ENCODE measurements at places on chromosomes 11 and 22.

- no peak for DNase-seq
Measured at GRCh38 chr11:33687733-33688479, 12.7 kb downstream of the C11orf91 start.

DNA sequence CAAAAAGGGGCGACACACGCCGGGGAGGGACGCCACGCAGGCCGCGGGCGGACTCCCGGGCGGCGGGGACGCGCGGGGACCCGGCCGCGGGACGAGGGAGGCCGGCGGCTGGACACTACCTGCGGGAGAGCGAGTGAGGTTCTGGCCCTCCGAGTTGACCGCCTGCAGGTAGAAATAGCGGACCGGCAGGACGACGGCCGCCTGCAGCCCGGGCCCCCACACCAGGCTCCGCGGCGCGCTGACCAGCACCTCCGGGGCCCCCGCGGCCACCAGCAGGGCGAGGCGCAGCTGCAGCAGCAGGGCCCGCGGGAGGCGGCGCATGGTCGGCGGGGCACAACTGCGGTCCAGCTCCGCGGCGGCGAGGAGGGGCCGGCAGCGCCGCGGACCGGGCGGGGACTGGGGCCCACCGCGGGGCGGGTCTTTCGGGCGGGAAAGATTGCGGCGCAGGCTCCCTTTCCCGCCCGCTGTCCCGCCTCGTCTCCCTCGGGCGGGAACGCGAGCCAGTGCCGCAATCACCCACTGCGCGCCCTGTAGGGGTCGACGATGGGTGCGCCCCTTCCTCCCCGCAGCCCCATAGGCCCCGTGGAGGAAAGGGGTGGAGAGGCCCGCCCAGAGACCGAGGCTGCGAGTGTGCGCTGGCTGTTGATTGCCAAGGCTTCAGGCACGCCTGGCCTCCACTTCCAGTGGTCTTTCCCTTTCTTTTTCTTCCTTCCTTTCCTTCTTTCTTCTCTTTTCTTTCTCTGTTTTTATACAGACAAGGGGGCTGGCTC lies at the start of gene POGLUT3:
TSS of gene POGLUT3 (minus strand) at position 339 of the 770 bp plus-strand sequence. CDS start at position 321, 18 bp downstream.
- no peak for DNase-seq

DNA sequence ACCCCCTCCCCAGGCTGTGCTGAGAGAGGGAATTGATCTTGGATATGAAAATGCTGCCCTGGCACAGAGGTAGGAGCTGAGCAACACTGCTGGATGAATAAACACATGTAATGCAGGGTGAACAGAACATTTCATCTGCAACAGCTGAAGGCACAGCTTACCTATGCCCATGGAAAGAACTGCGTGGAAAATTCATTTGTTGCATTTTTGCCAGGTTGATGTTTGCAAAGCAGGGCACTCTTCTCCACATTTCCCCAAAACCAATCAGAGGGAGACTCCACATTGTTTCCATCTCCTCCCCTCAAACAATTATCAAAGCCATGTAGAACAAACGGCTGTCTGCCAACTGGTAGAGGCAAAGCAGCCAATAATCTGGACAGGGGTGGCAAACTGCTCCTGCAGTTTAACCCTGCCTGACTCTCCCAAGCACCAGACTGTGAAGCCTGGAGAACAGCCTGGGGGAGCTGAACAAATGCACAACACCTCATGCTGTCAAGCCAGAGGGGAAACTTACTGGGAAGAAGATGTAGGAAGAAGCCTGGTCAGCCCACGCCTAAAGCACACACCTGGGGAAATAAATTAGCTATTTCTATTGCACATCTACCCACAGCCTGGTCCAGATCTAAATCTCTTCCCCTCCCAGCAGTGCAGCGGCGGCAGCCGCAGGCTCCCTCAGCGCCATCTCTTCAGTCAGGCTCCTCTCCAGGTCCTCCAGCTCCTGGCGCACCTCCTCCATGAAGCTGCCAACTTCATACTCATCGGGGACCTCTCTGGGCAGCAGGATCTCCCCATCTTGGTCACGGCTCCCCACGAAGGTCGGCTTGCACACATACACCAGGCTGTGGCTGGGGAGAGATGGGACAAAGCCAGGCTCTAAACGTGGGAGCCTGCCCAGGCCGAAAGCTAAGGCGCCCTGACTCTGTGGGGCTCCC lies 44.3 kb downstream of the DKK3 start:
- DNase-seq, result no peak

DNA sequence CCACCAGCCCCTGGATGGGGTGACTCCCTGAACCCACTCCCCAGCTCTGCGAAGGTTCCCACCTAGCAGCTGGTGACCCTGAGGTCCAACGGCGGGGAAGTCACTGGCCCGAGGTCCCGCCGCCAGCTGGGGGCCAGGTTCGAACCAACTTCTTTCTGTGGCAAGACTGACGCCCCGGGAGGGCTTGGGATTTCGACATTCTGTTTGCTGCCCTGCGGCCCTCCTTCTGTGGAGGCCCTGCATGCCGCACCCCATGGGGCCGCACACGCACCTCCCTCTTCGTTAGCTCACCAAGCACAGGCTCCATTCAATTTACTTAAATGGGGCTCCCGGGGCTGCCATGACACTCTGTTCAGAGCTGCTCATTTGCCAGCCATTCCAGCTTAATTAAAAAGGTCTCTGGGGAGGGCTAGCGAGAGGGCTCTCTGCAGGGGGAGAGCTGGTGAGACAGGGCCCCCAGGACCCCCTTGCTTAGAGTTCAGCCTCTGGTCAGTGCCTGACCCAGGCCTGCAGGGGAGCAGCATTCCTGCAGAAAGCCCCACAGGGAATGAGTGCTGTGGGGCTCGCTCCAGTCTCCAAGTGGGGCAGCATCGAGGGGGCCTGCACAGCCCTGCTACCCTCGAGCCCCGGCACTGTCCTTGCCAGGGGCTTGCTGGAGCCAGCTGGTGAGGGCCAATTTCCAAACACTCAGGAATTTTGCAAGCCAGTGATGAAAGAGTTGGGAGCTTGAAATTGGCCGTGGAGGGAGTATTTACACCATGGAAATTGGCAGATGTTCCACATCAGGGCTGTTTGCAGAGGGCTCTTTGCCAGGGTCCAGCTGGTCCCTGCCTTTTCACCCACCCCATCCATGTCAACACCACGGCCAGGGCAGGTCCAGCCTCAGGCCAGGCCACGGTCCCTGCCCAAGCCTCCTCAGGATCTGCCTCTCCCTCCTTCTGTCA lies 80.8 kb downstream of the CACNA1I start:
- no peak for DNase-seq

- no peak for DNase-seq
Measured at GRCh38 chr22:32699686-32700085, 101.8 kb upstream of the TIMP3 start.

- peak; percentile 67 for DNase-seq
Measured at GRCh38 chr22:30649430-30650007, 13.9 kb downstream of the SLC35E4 start.

DNA sequence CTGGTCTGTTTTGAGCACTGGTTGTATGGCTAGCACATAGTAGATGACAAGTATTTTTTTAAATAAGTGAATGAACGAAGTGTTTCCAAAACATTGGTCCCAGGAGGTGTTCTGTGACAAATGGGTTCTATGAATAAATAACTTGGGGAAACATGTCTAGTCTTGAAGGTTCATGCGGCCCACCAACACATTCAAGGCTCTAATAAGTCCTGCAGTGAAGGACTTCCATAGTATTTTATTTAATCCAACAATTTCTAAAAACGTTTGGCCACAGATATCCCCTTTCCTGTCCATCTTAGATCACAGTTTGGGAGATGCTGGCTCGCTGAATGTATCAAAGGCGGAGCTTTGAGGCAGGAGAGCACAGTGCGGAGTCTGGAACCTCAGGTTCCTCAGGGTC lies 22.5 kb downstream of the PARVG start:
- DNase-seq, result no peak

DNA sequence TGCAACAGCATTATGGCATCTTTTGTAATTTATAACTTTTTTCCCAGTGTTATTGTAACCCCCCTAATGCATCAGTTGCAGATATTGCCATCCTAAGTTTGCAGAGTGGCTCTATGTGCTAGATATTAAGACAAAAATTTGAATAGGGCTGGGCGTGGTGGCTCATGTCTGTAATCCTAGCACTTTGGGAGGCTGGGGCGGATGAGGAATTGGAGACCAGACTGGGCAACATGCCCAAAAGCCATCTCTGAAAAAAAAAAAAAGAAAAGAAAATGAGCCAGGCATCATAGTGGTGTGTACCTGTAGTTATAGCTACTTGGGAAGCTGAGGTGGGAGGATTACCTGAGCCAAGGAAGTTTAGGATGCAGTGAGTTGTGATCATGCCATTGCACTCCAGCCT lies 50.1 kb upstream of the MUC15 start:
- DNase-seq, result no peak

GRCh38 chr11:112972399-112973145 lies 11.4 kb downstream of the NCAM1 start:
- DNase-seq, result no peak

GRCh38 chr22:45058622-45058912 lies 48.8 kb upstream of the PHF21B start:
- no peak for DNase-seq

GRCh38 chr11:73293356-73293936 lies 14.6 kb upstream of the ARHGEF17 start:
- no peak for DNase-seq

- no peak for DNase-seq
Measured at GRCh38 chr22:19214078-19214473, 35.5 kb upstream of the SLC25A1 start.

GRCh38 chr11:34266090-34266912 lies 91.5 kb downstream of the ABTB2 start:
- no peak for DNase-seq

- DNase-seq, result no peak
Measured at GRCh38 chr22:40000171-40000570, 5.4 kb downstream of the FAM83F start.

GRCh38 chr11:1832920-1833295 lies 1.9 kb upstream of the SYT8 start:
- no peak for DNase-seq

DNA sequence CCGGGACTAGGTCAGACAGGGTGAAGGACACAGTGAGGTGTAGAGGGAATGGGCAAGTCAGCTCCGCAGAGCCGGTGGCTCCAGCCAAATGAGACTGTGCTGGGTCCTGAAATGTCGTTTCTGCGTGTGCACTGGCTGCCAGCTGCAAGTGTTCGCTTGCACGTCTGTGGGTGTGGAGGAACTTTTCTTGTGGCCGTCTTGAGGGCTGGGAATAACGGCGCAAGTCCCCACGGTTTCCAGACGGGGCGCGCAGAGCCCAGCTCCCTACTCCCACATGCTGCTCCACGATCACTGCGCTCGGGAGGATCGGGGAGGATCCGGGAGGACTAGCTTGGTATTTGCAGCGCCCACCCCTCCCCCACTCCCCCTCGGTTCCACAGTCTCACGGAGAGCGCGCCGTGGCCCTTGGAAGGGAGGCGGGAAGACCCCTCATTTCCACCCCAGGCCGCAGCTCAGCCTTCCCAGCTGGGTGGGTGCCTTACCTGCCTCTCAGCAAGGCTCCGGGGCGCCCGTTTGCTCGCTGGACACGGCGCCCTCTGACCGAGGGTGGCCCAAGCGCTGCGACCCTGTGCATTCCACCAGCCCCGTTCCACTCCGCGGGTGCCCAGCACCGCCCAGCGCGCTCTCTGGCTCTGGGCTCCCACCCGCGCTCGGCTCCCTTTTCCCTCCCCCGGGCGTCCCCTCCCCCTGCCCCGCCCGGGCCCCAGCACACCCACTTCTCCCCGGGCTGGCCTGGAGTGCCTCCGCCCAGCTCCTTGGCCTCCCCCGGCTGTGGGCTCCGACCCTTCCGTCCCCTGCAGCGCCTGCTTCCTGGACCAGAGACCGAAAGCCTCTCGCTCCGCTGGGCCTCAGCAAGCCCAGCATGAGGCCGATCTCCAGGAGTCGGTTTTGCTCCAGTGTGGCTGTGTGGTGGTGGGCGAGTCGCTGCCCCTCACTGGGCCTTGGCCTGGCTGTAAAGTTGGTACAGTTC lies at the start of gene KCNE3:
TSS of gene KCNE3 (minus strand) at position 634 of the 970 bp plus-strand sequence. CDS start 9,986 bp downstream, outside the sequence.
- DNase-seq, result no peak

DNA sequence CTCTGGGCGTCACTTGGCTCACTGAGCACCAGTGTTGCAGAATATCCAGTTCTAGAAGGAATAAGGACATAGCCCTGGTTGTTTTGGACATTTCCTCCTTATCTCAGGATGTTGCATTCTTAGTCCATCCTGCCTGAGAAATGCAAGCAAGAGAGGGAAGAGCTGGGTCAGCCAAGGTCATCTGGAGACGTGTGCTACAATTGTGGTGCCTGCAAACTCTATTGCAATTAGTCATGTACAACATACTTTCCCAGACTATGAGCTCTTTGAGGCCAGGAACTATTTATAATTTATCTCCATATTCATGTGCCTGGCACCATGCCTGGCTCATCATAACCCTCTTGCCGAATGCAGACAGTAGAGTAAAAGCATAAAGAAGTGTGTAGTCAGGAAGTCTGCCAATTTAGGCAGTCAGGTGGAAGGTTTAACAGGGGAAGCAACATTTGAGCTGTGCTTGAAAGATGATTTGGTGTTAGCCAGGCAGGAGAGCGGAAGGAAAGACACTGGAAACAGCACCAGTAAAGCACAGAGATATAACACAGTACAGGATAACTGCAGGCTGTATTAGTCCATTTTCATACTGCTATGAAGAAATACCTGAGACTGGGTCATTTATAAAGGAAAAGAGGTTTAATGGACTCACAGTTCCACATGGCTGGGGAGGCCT lies 129.4 kb upstream of the PAX6 start:
- no peak for DNase-seq

DNA sequence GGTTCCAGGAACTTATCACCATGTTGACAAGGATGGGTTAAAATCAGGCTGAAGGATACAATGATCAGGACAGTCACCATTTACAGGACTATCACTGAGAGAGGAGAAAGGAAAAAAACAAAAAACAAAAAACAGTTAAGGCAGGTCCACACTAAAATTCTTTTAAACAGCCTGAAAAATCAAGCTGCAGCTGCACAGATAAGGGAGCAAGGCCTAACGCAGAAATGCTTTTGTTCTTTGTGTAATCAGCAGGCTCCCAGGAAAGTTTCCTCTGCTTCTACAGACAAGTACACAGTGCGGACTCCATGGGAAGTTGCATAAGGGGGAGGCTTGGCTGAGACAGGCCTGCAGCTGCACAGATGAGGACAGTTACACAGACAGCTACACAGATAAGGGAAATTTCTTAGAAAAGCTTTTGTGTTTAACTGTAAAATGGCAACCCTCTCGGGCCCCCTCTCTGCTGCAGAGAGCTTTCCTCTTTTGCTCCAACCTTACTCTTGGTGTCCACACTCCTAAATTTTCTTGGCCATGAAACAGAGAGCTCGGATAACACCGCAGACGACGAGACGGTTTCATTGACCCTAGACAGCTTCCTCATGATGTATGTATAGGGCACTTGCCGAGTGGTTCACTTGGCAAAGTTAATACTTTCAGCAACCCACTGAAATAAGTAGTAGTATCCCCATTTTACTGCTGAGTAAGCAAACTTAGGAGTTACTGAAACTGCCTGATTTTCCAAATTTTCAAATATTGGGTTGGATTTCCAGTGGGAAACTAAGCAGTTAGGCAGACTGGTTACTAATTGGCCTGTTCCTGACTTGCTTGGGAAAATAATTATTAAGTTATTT lies 45.5 kb downstream of the PIWIL3 start:
- no peak for DNase-seq

GRCh38 chr11:19713196-19714021 lies 772 bp downstream of the NAV2 start:
- no peak for DNase-seq

DNA sequence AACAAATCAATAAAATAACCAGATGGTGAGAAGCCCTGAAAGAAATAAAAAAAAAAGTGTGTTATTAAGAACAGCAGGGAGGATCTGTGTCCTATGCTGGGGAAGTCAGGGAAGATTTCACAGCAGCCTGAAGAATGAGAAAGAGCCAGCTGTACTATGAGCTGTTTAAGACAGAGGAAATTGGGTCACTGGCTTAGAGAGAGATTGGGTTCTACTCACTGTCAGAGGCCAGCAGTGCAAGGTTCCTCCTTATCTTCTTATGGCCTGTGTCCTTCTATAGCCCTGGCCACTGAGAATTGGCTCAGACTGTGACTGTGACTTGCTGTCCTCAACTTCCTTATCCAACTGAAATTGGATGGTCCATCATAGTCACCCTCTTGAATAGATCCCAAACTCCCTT lies 54.8 kb upstream of the FDX1 start:
- DNase-seq, result no peak
